ENCODE measurements at places on chromosomes 11 and 22. TPM values are rescaled to one million over a fixed set of nuclear protein-coding genes. Genes with fewer than 3 reads are reported as not detected.
A peak's percentile ranks its signal among the peaks of the same experiment; 100 is the strongest.

Gene B4GALNT4
- 0.88 TPM for total RNA-seq

Gene PHLDB1
- 96.3 TPM for total RNA-seq

Gene MIOX
- total RNA-seq = under 0.01 TPM

Gene SLC5A4
- not detected for total RNA-seq

Gene OR5AN1
- not detected for total RNA-seq

Gene MRPL17
- 29.7 TPM for total RNA-seq

Gene CARD18
- not detected for total RNA-seq

Gene CCDC82
- total RNA-seq = 19.5 TPM

GRCh38 chr11:19311308-19312030 is 70.7 kb upstream of the E2F8 start:
- H3K4me3 ChIP-seq = no peak overlapping the region
- no peaks in the 10 kb centered on the region for H3K4me1 ChIP-seq
- no peak overlapping the region for H3K27ac ChIP-seq
- H3K27me3 ChIP-seq = peaks cover 13% of the 10 kb centered on the region
- peak; percentile 94 for DNase-seq
- H3K36me3 ChIP-seq = no peaks in the 10 kb centered on the region

- peaks cover 17% of the 10 kb centered on the region for H3K27me3 ChIP-seq
- peak; percentile 95 for DNase-seq
- H3K4me1 ChIP-seq = no peaks in the 10 kb centered on the region
- no peak overlapping the region for H3K4me3 ChIP-seq
Observed at GRCh38 chr22:36757668-36758211, 18.2 kb downstream of the IFT27 start.

- H3K27ac ChIP-seq = peak overlapping the region; percentile 45
- H3K36me3 ChIP-seq = peaks cover 32% of the 10 kb centered on the region
- H3K27me3 ChIP-seq = no peaks in the 10 kb centered on the region
- peaks cover 4% of the 10 kb centered on the region for H3K4me1 ChIP-seq
- H3K4me3 ChIP-seq = no peak overlapping the region
- DNase-seq = no peak
Observed at GRCh38 chr11:12494699-12495098, 117.3 kb downstream of the PARVA start.

DNA sequence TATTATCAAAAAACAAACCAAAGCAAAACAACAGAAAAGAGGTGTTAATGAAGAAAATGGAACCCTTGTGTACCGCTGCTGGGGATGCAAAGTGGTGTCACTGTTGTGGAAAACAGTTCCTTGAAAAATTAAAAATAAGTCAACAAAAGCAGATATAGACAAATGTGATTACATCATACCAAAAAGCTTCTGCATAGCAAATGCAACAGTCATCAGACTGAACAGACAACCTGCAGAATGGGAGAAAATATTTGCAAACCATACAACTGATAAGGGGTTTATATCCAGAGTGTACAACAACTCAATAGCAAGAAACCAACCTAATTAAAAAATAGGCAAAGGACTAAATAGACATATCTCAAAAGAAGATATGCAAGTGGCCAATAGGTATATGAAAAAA is 22.9 kb upstream of the CARS1 start:
- no peaks in the 10 kb centered on the region for H3K36me3 ChIP-seq
- H3K27ac ChIP-seq = no peak overlapping the region
- no peaks in the 10 kb centered on the region for H3K4me1 ChIP-seq
- H3K4me3 ChIP-seq = no peak overlapping the region
- DNase-seq = no peak

GRCh38 chr22:21044931-21045584 is 688 bp upstream of the LRRC74B start:
- H3K36me3 ChIP-seq = no peaks in the 10 kb centered on the region
- no peaks in the 10 kb centered on the region for H3K27me3 ChIP-seq
- peak overlapping the region; percentile 95 for H3K27ac ChIP-seq
- DNase-seq = peak; percentile 90
- peaks cover 44% of the 10 kb centered on the region for H3K4me1 ChIP-seq

DNA sequence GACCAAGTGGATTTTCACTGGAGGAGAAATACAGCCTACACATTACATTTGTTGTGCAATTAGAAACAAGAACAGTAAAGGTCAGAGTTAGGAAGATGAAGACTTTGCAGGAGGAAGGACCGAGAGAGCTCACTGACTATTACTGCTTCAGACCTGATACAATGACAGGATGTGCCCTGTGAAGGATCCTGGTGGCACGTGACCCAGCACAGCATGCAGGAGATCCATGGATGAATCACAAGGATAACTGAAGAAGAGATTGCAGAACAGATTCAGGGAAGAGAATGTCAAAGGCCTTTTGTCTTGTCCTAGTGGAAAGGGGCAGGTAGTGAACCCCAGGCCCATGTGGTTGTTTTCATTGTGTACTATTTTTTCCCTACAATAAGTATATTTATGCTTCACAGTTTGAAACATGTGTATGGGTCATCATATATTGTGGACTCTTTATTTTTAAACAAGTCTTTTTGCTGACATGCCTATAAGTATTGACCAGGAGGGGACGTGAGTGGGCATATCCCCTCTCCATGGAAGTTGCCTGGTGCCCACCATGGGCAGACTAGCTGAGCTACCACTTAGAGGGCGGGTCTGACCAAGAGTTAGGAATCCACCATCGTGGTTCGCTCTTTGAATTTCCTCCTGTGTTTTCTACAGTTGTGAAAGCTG is 44.3 kb downstream of the RASSF10 start:
- H3K36me3 ChIP-seq = no peaks in the 10 kb centered on the region
- no peak overlapping the region for H3K27ac ChIP-seq
- DNase-seq = no peak
- no peak overlapping the region for H3K4me3 ChIP-seq
- H3K4me1 ChIP-seq = no peaks in the 10 kb centered on the region
- H3K27me3 ChIP-seq = no peaks in the 10 kb centered on the region

- H3K4me3 ChIP-seq = no peak overlapping the region
- H3K27ac ChIP-seq = no peak overlapping the region
- no peak for DNase-seq
- H3K4me1 ChIP-seq = no peaks in the 10 kb centered on the region
- no peaks in the 10 kb centered on the region for H3K36me3 ChIP-seq
- no peaks in the 10 kb centered on the region for H3K27me3 ChIP-seq
Observed at GRCh38 chr22:49752598-49753091, 75.0 kb downstream of the BRD1 start.

DNA sequence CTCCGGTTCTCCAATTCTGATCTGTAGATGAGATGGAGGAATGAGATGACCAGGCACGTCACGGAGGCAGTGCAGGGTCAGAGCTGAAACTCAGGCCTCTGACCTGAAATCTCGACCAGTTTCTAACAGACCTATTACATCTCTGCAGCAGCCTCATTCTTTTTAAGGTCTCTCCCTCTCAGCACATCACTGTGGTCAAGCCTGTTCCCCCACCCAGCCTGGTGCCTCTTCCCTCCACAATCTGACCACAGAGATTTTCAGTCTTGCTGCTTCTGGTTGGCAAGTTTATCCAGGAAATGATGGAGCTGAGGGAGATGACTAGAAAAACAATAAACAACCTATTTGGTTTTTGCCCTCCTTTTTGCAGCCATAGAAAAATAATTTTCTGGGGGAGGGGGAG is 9.5 kb downstream of the GRAMD1B start:
- peaks cover 24% of the 10 kb centered on the region for H3K4me1 ChIP-seq
- H3K4me3 ChIP-seq = no peak overlapping the region
- peaks cover 10% of the 10 kb centered on the region for H3K36me3 ChIP-seq
- no peak for DNase-seq

- peaks cover 49% of the 10 kb centered on the region for H3K36me3 ChIP-seq
- no peaks in the 10 kb centered on the region for H3K4me1 ChIP-seq
- H3K27ac ChIP-seq = no peak overlapping the region
- H3K27me3 ChIP-seq = no peaks in the 10 kb centered on the region
- H3K4me3 ChIP-seq = no peak overlapping the region
Observed at GRCh38 chr11:64929625-64930024, 5.1 kb downstream of the PPP2R5B start.

- H3K27ac ChIP-seq = no peak overlapping the region
- peaks cover 6% of the 10 kb centered on the region for H3K4me1 ChIP-seq
- peaks cover 8% of the 10 kb centered on the region for H3K27me3 ChIP-seq
- DNase-seq = no peak
Observed at GRCh38 chr22:21657020-21657359, 8.8 kb upstream of the PPIL2 start.
